Fibroblast of skin of left biceps (primary cell): ENCODE measurements at places on chromosomes 1 and 21.

DNA sequence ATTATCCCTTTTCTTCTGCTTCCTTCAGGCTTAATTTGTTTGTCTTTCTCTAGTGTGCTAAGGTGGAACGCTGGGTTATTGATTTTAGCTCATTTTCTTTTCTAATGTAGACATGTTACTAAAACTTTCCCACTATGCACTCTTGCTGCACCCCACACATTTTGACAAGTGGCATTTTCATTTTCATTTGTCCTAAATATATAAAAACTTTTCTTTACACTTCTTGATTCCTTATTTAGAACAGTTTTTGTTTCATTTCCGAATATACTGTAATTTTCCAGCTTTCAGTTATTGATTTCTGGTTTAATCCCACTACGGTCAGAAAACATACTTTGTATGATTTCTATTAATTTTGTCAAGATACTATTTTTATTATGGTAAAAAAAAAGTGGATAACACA lies 25.3 kb downstream of the SH3BP5L start:
- DNase-seq, result no peak

DNA sequence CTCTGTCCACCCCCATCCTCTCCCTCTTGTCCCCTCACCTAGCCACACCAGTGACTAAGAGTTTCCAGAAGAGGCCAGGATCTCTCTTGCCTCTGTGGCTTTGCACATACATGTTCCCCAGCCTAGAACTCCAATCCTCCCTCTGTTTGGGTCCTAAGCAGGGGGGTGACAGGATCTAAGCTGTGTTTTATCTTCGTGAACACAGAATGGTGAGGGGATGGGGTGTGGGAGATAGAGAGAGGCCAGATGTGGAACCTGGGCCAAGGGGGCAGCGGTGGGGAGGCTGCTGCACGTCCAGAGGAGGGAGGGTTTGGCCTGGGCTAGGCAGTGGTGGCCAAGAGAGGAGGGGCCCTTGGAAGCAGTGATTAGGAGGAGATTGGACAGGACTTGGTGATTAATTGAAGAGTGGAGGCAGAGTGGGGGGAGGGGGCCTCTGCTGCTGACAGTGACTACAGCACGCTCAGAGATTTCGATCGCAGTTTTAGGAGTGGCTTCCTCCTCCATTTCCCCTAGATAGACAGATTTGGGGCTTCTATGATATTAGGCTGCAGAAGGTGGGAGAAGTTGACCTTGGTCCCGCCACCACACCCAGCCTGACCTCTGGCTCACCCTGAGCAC lies 17.1 kb upstream of the ADGRB2 start:
- DNase-seq, result no peak

- peak; percentile 66 for DNase-seq
Observed at GRCh38 chr1:77888081-77888780, at the start of gene NEXN. Gene NEXN, plus strand, starts transcription at chr1:77888624. Its CDS starts 27,483 bp downstream, at chr1:77916107.

GRCh38 chr1:212035835-212036605 lies 472 bp downstream of the DTL start:
- no peak for DNase-seq

- no peak for DNase-seq
Observed at GRCh38 chr1:94235189-94236012, 2.0 kb downstream of the ARHGAP29 start.

DNA sequence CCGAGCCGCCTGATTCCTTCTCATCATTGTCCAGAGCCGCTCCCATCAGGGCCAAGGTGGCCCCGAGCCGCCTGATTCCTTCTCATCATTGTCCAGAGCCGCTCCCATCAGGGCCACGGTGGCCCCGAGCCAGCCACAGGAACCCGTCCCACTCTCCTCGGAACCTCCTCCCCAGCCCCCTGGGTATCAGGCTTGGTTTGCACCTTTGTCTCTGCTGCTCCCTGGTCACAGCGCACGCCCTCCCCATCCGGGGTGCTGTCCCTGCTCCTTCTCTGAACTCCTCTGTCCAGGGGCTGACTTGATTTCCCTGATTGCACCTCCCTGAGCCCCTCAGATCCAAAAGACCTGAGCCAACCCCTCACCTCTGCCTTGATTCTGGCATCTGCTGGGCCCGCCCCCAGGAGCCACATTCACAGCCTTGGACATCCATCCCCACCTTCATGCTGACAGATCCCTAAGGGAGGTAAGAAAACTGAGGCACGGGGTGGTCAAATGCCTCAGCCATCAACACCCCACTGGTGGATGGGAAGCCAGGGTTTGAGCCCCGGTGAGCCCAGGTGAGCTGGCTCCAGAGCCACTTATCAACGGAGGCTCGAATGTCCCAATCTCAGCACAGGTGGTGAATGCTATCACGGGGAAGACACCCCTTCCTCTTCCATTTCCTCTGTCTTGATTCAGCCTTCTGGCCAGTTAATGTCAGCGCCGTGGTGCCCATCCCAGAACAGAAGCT lies 25.6 kb upstream of the COL18A1 start:
- DNase-seq, result no peak

- DNase-seq, result no peak
Observed at GRCh38 chr1:15089258-15089992, 64.1 kb upstream of the TMEM51 start.

DNA sequence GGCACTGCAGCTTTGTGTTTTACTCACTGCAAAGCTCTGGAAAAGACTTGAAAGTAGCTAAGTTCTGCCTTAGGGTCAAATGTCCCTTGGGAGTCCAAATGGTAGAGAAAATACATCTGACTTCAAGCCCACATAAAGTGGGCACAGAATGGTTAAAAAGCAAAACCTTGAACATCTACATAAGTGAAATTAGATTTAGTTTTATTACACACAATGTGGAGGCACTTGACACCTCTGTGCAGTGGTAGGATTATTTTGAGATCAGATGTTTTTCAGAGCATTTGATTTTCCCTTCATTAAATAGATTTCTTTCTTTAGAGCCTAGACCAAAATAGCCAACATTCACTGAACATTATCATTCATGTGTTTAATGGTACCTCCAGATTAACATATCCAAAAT lies 11.2 kb upstream of the FCRL3 start:
- no peak for DNase-seq

DNA sequence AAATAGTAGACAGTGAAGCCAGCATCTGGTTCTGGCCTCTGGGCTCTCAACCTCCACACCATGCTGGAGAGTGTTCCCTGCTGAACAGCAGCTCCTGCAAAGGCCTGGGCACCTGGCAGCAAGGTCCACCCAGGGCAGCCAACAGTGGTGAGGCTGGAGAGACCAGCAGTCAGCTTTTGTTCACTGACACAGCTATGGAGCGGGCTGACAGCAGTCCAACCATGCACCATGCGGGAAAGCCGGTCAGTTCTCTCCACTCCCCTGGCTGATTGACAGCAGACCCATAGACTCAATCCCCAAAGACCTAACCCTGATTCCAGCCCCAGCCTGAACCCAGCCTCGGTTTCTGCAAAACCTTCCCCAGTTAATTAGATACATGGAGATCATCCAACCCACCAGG lies 49.0 kb downstream of the KLHDC7A start:
- no peak for DNase-seq

DNA sequence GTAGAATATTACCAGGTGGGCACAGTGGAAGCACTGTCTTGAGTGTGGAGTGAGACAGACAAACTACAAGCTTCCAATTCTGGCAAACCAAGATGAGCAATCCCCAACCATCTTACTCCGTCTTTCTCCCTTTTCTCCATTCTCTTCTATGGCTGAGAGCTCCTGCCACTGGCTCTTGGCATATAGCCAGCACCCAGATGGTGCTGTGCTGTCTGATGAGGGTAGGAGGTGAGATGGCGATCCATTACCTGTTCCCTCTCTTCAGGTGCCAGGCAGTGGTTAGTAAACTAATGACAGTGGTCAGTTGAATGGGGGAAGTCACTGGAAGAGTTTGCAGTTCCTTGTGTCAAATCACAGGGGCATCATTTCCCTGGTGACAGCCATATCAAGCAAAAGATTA lies 108.4 kb downstream of the FNBP1L start:
- DNase-seq, result no peak

DNA sequence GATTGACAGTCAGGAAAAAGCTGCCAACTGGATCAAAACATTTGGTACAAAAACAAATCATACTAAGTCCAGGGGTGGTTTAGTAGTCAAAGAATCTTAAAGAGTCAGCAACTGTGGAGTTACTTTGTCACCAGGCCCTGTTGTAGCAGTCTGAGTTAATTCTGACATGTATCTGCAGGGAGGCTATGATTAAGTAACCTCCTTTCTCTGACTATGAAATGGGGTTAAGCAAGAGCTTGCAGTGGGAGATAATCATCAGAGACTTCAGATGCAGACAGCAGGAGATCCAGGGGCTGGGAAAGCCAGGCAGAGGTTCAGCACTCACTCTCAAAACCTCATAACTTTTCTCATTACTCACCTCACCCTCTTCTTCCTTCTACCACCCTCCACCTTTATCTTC lies 99.2 kb upstream of the BTG3 start:
- no peak for DNase-seq

GRCh38 chr1:62406576-62406975 lies 30.3 kb upstream of the USP1 start:
- DNase-seq, result no peak

- no peak for DNase-seq
Observed at GRCh38 chr1:165306543-165307434, 49.7 kb downstream of the LMX1A start.

- DNase-seq, result no peak
Observed at GRCh38 chr1:183651612-183652011, 1.5 kb downstream of the APOBEC4 start.

DNA sequence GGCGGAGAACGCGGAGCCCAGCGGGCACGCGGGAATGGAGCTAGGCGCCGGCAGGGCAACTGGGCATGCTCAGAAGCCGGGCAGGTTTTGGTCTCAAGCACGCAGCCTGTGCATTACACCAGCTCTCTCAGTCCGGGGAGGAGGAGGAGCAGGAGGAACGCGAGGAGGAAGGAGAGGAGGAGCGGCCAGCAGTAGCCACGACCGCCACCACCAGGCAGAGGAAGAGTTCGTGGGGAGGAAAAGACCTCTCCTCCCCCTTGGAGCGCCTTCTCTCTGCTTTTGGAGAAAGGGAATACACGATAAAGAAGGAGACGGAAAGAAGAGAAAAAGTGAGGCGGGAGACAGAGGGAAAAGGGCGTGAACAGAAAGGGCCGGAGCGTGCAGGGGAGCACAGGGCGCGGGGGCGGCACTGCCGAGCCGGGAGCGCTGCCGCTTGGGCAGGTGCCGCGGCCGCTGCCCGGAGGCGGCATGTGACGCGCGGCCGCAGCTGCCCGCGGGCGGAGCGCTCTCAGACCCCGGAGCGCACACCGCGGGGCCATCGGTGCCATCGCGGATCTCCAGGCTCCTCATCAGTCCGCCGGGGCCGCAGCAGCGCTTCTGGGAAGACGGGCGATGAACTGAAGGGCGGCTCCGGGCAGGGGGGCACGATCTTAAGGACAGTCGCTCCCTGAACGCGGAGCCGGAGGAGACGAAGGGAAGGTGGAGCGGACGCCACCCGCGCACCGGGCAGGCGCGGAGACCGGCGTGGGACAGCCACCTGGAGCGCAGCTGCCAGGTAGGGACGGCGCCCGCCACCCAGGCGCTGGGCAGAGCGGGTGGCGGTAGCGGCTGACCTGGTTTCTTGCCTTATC lies at the start of gene CHRM3:
Gene CHRM3 (plus strand): TSS at position 116 of the 851 bp plus-strand sequence. CDS start 520,884 bp downstream, outside the sequence.
- DNase-seq, result no peak

DNA sequence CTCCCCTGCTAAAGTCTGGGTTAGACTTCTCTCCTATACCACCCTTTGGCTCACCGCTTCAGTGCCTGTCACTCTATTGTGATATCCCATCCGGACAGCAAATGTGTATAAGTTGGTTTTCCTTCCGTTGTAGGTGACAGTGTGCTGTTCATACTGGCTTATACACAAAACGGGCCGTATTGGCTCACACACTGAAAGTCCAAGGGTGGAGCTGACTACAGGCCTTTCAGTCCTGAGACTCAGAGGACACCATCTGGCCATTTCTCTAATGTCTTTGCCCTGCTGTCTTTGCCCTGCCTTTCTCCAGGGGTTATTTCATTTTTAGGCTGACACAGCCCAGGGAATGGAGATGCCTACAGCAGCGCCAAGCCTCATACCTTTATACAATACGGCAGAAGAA lies 90.7 kb downstream of the URB2 start:
- DNase-seq, result no peak
